Small intestine (tissue), 16 donors: ENCODE measurements at places on chromosomes 12 and 14.

DNA sequence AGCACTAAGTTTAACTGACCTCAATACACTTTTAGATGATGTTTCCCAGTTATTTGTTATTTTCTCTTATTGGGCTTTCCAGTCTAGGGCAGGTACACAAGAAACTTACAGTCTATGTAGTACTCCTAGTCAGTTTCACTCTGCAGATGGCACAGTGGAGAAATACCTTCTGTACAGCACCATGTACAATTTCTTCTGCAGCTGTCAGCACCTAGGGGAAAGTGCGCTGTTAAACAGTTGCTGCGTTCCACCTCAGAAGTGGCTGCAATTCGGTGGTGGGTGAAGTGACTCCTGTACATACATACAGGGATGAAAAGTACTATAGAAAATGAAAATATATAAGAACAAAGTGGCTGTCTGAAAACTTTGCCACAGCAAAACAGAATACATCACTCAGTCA is 48.3 kb downstream of the NOVA1 start:
- no peak for DNase-seq

DNA sequence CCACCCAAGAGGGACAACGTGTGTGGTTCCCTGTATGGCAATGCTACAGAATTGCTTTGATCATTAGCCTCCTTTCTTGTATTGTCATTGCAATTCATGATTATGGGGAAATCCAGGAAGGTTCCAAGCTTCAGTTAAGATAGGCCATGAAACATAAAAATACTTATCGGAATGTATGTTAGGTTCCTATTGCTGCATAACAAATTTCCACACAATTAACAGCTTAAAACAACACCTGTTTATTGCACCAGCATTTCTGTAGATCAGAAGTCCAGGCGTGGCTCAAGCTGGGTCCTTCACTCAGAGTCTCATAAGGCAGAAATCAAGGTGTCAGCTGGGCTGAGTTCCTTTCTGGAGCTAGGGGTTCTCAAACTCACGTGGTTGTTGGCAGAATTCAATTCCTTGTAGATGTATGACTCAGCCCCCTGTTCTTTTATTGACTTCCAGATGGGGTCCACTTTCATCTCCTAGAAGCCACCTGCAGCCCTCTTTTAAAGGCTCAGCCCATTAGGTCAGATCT is 365.6 kb upstream of the TMPO start:
- peak; percentile 90 for DNase-seq

GRCh38 chr12:28645891-28646290 is 455.6 kb downstream of the CCDC91 start:
- DNase-seq, result no peak

DNA sequence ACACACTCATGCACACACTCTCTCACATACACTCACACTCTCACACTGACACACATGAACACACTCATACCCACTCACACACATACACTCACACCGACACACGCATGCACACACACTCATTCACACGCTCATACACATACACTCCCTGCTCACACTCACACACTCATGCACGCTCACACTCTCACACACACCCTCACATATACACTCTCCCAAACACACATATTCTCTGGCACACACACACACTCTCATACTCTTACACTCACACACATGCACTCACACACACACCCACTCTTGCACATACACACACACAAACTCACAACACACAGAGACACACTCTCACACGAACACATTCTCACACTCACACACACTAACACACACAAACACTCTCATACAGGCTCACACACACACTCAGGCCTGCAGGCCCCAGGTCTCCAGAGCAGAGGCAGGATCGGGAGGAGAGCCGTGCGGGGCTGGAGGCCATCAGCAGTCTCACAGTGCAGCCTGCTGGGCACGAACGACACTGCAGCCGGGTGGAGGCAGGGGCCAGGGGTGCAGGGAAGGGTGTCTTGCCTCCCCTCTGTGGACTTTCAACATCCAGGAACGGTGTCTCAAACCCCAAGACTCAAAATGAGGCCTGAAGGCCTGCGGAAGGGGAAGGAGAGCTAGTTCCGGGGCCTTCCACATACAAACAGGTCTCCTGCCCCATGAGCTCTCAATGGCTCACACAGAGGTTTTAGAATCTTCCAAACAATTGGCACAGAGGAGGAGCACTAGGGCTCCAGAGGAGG is 148.7 kb downstream of the ANO2 start:
- peak; percentile 68 for DNase-seq

DNA sequence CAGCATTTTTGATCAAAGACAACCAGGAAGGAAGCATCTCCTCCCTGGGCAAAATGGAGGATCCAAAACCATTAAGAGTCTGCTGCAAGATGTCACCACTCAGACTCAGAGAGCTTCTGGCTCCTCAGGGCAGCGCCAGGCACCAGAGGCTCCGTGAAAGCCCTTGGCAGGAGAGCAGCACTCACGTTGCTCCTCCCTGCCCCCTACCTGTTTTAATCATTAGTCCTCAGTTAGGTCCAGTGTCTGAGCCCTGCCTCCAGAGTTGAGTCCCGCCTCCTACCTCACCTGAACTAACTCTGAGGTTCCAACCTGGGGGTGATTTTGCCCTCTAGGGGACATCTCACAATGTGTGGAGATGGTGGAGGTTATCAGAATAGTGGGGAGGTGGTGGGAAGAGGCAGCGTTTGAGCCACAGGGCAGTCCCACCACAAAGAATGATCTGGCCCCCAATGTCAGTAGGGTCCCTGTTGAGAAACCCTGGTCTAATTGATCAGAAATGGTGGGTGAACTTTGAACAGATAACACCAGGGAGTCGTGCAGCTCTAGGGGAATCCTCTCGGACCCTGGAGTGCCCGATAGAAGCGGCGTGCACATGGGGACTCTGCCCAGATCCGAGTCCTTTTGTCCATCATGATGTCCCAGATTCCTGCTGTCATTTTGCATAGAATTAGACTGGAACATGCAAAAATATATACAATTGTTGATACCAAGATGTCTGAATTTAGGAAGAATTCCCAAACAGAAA is 156.7 kb upstream of the DIO3 start:
- no peak for DNase-seq

DNA sequence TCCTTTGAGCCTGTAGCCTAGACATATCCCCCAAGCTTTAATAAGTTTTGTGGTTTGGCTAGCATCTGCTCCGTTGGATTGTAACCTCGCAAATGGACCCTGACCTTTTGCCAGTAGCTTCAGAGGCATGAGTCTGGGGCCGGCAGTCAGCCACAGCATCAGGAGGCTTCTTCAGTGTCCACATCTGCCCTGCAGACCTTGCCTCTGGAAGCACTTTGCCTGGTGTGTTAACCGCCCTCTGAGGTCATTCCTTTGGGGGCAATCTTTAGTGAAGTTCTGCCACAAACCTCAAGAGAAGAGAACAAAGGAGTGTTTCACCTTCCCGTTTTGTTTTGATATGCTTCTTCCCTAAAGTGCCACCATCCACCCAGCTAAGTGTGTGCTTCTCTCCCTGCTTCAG is 71.4 kb downstream of the GNS start:
- no peak for DNase-seq

- no peak for DNase-seq
Observed at GRCh38 chr12:25009496-25010092, 60.7 kb upstream of the BCAT1 start.

- DNase-seq, result peak; percentile 76
Observed at GRCh38 chr14:36604757-36605505, 22.5 kb upstream of the NKX2-8 start.

GRCh38 chr12:123047289-123047688 is 66.8 kb downstream of the ARL6IP4 start:
- no peak for DNase-seq

DNA sequence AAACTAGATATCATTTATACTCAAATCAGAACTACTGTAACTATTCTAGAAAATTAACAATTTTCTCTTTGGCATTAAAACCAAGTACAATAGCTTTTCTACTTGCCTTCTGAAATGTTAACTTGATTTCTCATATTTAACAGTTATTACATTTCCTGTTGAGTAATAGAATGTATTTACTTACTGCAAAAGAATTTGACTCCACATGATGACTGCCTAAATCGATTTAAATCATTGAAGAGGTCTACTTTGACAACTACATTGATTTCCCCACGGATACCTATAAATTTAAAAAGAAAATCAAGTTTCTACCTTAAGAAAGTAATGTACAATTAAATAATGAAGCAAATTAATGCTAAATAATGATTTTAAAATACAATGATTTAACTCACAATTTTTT is 18.9 kb downstream of the C2CD5 start:
- DNase-seq, result no peak
